ENCODE measurements at places on chromosomes 1 and 21. TPM values are rescaled to one million over a fixed set of nuclear protein-coding genes. Genes with fewer than 3 reads are reported as not detected.

CFHR3 gene
- not detected for total RNA-seq

GPR161 gene
- total RNA-seq: 18.5 TPM

MAP3K21 gene
- total RNA-seq: 1.2 TPM

COL18A1 gene
- 73.3 TPM for total RNA-seq

CROCC gene
- total RNA-seq: 14.6 TPM

C1QTNF12 gene
- total RNA-seq: 0.32 TPM

OR2T33 gene
- not detected for total RNA-seq

HTR6 gene
- not detected for total RNA-seq

FAM163A gene
- under 0.01 TPM for total RNA-seq

TMPRSS3 gene
- total RNA-seq: not detected

C1orf167 gene
- total RNA-seq: not detected

NBPF15 gene
- 27.3 TPM for total RNA-seq

All from epithelial cell of umbilical artery (primary cell).